Fibroblast of skin of scalp (primary cell): ENCODE measurements at places on chromosomes 7 and 10.

DNA sequence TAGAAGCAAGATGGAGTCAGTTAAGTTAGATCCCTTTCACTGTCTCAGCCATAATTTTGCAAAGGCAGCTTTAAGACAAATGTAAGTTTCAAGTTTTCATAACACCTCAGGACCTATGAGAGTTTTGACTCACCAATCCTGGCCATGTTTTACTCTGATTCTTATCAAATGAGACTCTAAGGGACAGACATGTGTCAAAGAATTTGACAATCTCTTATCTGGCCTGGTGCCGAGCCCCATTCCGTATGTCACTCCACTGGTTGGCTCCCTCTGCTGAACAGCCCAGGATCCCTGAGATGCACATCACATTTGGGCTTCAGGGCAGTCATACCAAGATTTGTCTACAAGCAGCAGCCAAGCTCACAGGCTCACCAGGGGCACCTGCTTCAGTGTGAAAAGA, 187.6 kb upstream of the STK17A start:
- DNase-seq = no peak

DNA sequence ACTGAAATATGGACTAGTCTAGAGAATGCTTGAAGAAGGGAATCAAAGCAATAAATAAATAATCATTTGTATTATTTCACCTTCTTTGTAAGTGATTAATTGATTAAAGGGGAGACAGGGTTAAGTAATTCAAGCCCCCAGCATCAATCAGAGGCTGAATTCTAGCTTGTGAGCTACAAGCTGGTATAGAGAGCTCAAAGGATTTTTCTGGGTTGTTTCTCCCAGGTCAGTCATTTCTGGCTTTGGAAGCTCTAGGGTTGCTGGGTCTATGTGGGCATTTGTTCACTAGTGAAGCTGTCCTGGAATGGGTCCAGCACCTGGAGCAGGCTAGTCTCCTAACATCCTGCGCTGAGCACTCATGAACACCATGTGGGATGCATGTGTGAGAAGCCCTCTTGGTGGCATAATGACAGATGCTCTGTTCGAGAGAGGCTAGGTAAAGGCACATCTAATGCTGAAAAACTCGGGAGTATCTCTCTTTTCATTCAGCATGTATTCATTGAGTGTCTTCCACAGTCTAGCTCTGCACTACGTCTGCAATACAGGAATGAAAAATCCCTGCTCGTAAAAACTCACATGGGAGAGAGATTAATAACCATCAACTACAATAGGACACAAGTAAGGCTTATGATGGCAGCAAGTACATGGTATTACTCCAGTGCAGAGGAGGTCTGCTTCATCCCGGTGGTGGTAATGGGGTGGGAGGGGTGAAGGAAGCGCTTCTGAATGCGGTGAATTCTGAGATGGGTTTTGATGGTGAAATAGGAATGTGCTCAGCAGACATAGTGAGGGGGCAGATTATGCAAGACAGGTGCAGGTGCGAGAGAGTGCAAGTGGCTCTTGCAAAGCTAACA, 68.0 kb upstream of the NRP1 start:
- no peak for DNase-seq

GRCh38 chr7:30971440-30971839, 7.7 kb downstream of the GHRHR start:
- no peak for DNase-seq

GRCh38 chr10:103612462-103613365, 119.2 kb downstream of the NEURL1 start:
- peak; percentile 18 for DNase-seq

- DNase-seq = no peak
These were observed 83.9 kb downstream of the MKX start for GRCh38 chr10:27661514-27662286.

DNA sequence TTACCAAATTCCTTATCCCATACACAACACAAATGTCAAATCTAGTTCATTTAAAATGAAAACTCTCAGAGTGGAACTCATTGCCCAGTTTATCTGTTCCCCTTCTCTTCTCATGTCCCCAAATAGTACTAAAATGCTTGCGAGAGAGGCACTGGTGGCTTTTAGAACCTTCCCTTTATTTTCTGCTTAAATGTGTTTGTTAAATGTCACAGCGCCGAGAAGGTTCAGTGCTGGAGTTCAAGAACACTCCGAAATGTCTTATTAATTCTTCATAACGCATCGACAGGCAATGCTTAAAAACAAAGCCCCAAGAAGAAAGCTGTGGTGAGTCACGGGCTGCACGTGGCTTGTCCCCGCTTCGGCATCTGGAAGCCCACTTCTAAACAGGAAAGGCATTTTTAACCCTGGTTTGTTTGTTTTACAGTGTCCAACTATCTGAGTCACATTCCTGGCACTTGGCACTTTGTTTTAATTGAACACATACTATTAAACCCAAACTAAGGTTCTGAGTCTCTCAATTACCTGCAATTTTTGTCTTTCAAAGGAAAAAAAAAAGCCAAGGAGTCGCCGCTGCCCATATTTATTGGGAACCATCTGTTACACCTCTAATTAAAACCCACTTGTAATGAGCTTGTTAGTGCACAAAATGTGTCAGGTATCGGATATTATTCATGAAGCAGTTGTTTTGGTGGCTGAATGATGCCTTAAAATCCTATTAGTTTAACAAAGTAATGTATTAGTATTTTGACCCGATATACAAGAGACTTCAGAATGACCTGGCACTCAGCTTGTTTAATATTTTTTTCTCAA, 49.9 kb upstream of the MGMT start:
- peak; percentile 20 for DNase-seq

DNA sequence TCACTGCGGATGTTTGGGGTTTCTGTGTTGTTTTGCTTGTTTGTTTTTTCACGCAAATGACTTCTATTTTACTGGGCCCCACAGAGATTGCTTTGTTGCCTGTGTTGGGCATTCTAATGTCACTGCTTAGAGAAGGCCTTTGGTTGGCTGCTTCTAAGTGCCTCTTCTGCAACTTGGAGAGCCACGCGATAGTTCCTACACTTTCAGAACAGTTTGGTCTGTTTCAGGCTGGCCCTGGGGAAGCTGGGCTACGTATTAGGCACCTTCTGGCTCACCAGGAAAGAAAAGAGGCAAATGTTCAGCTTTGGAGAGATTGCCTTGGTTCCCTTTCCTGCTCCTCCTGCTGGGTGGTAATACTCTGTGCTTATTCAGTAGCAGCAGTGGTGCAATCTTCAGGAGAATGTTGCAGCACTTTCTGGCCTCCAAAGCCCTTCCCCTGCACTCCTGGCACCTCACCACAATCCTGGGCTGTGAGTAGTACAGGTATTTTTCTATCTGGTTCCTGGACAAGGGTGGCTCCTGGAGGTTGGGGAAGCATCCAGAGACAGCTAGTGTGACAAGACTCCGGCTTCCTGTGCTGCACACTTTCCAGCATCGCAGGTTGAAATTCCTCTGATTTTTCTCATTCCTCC, 1.2 kb downstream of the ANTXRL start:
- no peak for DNase-seq

DNA sequence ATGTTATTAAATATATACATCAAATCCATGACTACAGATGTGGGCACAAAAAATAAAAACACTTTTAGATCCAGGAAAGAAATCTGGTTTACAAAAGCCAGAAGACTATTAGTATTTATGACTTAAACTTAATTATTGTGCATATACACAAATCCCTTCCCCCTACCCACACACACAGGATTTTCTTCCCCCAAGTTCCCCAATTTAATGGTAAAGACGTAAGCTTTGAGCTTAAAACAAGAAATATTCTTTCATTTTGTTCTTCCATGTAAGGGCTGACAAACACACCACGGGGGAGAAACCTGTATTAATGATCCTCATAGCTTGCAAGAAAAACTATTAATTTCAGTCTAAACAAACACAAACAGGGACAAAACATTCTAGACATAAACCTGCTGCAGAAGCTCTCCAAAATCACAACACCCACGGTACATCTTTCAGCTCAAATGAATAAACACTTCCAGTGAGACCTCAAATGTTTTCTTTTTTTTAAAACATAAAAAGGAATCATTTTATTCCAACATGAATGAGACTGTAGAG, 28.5 kb downstream of the OSBPL3 start:
- DNase-seq = no peak
